Aorta (tissue), 5 donors: ENCODE measurements at places on chromosomes 16 and 17.

GRCh38 chr17:69672924-69673323, 258.4 kb downstream of the MAP2K6 start:
- no peak for DNase-seq

DNA sequence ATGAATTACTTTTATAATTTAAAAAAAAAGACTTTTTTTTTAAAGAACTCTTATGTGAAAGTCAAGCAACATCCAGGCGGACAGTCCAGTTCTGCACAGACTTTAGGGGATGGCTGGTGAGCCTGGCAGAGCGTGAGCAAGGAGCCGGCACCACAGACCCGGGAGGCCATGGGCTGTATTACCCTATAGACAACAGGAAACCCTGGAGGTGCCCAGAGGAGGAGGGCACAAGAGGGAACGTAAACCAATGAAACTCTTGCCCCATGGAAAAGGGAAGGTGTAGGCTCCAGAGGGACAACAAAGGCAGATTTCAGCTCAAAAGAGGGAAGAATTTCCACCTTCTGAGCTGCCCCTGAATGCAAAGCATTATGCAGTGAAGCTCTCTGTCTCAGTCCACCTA, 25.5 kb upstream of the RPH3AL start:
- DNase-seq: no peak

DNA sequence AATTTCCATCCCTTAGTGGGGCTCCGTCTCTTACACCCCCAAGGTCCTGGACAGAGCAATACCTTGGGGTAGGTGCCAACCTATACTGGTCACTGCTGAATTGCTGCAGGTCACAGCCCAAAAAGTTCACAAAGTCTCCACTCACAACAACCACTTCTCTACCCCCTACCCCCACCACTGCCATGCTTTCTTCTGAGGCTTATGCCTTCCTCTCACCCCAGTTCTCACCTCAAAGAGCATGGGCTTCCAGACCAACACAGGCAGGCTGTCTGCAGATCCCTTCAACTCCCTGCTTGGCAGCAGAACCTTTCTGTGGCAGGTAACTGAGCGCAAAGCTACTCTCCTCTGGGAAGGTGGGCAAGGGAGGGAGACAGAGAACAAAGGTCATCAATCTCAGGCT, 35.5 kb downstream of the C16orf78 start:
- no peak for DNase-seq

- DNase-seq: peak; percentile 98
These were observed 660 bp upstream of the PRRT2 start for GRCh38 chr16:29811170-29811895.

- no peak for DNase-seq
These were observed 1.2 kb upstream of the STARD3 start for GRCh38 chr17:39635614-39636176.
